ENCODE measurements at places on chromosomes 7 and 10. TPM values are rescaled to one million over a fixed set of nuclear protein-coding genes. Genes with fewer than 3 reads are reported as not detected.

Gene LBX1
- not detected for total RNA-seq

DNA sequence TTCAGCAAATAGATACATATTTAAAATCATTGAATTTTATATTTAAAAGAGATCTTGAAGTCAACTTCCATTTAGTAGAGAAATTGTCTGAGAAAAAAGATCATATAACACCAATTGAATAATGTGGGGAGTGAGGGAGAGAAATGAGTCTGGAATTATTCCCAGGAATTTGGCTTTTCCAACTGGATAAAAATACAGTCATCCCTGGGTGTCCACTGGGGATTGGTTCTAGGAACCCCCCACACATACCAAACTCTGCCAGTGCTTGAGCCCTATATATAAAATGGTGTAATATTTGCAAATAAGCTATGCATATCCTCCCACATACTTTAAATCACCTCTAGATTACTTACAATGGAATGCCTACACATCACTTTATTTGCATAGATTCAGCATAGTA is 162.8 kb upstream of the SEMA3C start:
- H3K4me1 ChIP-seq = no peaks in the 10 kb centered on the region
- no peaks in the 10 kb centered on the region for H3K36me3 ChIP-seq
- no peak overlapping the region for H3K4me3 ChIP-seq
- H3K27me3 ChIP-seq = no peaks in the 10 kb centered on the region
- DNase-seq = no peak

DNA sequence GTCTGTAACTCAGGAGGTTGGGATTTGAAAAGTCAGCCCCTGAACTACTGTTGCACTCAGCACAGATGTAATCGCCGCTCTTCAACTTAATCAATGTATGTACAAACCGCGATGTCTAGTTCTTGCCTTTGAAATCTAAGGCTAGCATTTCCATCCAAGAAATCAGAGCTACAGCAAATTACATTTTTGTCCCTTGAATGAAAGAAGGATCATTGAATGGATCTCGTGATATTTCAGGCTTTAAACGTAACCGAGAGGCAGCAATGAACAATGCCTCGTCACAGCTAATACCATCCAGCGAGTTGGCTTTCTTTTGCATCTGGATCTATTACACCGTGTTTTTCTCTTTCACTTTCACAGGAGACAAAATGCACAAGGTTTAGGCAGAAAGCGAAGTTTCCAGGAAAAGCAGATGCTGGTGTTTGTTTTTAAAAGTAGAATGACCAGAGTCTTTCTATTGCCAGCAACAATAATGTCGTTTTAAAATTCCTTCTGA is 5.5 kb downstream of the SKIDA1 start:
- H3K27me3 ChIP-seq = no peaks in the 10 kb centered on the region
- no peaks in the 10 kb centered on the region for H3K36me3 ChIP-seq
- H3K4me3 ChIP-seq = no peak overlapping the region
- H3K27ac ChIP-seq = peak overlapping the region; percentile 22

Gene ADIRF
- 10.6 TPM for total RNA-seq

GRCh38 chr7:136136906-136137454 is 159.8 kb upstream of the MTPN start:
- no peaks in the 10 kb centered on the region for H3K4me1 ChIP-seq
- no peak overlapping the region for H3K4me3 ChIP-seq
- H3K36me3 ChIP-seq = no peaks in the 10 kb centered on the region
- no peaks in the 10 kb centered on the region for H3K27me3 ChIP-seq

DNA sequence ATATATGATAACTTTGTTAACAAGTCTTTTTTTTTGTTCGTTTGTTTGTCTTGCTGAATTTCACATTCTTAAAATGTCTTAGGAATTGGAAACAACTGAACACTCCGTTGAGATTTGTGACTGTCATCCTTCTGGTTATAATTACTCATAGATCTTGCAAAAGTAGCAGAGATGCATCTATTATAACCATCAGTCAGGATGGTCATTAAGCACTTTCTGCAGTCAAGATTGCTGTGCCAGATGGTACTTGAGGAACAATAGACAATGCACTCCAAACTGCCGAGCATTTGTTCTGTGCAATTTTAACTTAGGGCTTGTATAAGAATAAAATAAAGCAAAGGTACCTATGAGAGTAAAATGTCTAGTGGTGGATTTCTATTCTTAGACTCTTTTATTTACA is 710.1 kb upstream of the KCND2 start:
- no peak overlapping the region for H3K27ac ChIP-seq
- no peaks in the 10 kb centered on the region for H3K4me1 ChIP-seq
- no peak for DNase-seq
- no peaks in the 10 kb centered on the region for H3K36me3 ChIP-seq
- H3K27me3 ChIP-seq = no peaks in the 10 kb centered on the region

DNA sequence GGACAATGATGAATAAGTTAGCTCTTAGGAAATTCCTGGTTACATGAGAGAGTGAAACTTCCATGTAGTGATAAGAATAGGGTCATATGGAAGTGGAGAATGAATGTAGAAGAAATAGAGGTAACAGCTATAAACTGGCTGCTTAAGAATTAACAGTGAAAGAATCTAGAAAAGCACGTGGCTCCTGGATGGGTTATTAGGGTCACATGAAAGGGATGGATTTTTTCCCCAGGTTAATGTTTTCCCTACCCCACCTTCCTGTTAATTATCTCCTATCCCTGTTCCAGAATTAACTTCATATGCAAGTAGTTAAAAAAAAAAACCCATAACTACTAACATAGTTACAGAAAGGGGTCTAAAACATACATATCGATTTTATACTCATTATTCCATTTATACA is 58.0 kb downstream of the ANKIB1 start:
- H3K4me3 ChIP-seq = no peak overlapping the region
- H3K4me1 ChIP-seq = no peaks in the 10 kb centered on the region
- H3K27ac ChIP-seq = no peak overlapping the region

- H3K36me3 ChIP-seq = no peaks in the 10 kb centered on the region
- H3K4me1 ChIP-seq = no peaks in the 10 kb centered on the region
- H3K27ac ChIP-seq = no peak overlapping the region
- H3K4me3 ChIP-seq = no peak overlapping the region
Observed at GRCh38 chr10:8144496-8144895, 90.0 kb downstream of the GATA3 start.

DNA sequence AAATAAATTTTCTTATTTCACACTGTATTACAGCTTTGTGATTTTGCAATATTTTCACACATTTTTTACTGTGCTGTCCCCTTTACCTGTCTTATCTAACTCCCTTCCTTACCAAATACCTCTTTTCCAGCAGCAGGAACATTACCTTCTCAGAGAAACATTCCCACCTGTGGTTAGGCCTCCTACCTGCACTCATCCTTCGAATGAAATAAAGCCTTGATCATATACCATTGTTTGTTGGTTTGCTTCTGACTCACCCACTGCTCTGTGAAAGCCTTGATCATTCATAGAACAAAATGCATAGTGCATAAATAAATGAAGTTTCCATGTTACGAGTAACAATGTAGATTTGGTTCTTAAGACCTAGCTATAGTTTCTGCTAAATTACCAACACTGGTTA is 256.3 kb downstream of the ARL4A start:
- DNase-seq = no peak
- H3K27ac ChIP-seq = no peak overlapping the region
- no peaks in the 10 kb centered on the region for H3K36me3 ChIP-seq

Gene RBM20
- total RNA-seq = 0.79 TPM

Gene ZNF853
- 7.8 TPM for total RNA-seq

DNA sequence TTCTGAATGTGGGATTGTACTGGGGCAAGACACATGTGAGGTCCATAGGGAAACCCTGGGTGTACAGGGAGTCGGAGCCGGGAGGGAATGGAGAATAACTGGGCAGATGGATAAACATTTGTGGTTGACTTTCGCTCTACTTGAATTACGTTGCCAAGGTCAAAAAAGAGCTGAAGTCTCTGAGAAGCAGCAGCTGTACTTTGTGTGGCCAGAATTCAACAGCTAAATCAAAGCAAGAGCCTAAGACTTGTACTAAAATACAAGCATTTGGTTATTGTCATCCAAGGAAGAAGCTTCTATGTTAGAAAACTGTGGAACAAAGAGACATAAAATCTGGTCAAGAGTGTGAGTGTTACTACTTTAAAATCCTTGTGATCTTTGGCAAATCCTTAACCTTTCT is 457.2 kb downstream of the ARL4A start:
- no peaks in the 10 kb centered on the region for H3K27me3 ChIP-seq
- no peaks in the 10 kb centered on the region for H3K36me3 ChIP-seq
- H3K4me3 ChIP-seq = no peak overlapping the region
- peaks cover 5% of the 10 kb centered on the region for H3K4me1 ChIP-seq
- H3K27ac ChIP-seq = no peak overlapping the region

GRCh38 chr7:55504093-55504859 is 68.0 kb downstream of the VOPP1 start:
- no peak overlapping the region for H3K27ac ChIP-seq
- no peak overlapping the region for H3K4me3 ChIP-seq
- no peaks in the 10 kb centered on the region for H3K36me3 ChIP-seq
- no peak for DNase-seq
- no peaks in the 10 kb centered on the region for H3K4me1 ChIP-seq

Measured in pancreas (tissue), 10 donors.